ENCODE measurements at places on chromosomes 3 and 15.
A peak's percentile ranks its signal among the peaks of the same experiment; 100 is the strongest.

DNA sequence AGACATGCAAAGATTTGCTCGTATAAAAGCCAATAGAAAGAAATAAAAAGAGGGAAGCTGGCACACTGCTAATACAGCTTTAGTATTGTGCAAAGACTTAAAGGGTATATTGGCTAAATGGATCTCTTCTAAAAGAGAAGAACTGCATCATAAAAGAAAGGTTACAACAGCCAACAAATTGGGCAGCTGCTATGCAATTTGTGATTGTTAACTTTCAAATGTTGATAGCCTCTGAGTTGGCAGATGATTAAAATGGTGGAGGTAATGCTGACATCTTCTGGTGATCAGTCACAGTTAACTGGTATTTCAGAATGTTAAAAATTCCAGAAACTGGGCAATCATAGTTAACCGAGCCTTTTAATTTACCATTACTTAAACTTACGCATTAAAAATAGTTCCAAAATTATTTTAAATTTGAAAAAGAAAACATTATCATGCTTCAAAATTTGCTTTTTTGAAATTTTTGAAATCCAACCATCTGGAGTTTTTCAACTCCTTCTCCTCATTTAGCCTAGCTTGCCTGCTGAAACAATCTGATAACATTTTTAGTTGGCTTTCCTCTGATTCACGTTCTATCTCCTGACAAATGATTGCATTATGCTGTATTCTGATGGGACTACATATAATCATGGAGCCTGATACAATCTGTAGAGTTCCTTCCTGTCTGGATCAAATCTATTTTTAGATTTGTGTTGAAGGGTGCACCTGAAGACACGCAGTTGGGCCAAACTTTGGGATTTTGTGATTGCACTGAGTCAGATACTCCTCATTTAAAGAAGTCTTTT is 144.0 kb upstream of the PDZRN3 start:
- no peak for DNase-seq

GRCh38 chr3:129992781-129993180 is 18.3 kb downstream of the TRH start:
- no peak for DNase-seq

DNA sequence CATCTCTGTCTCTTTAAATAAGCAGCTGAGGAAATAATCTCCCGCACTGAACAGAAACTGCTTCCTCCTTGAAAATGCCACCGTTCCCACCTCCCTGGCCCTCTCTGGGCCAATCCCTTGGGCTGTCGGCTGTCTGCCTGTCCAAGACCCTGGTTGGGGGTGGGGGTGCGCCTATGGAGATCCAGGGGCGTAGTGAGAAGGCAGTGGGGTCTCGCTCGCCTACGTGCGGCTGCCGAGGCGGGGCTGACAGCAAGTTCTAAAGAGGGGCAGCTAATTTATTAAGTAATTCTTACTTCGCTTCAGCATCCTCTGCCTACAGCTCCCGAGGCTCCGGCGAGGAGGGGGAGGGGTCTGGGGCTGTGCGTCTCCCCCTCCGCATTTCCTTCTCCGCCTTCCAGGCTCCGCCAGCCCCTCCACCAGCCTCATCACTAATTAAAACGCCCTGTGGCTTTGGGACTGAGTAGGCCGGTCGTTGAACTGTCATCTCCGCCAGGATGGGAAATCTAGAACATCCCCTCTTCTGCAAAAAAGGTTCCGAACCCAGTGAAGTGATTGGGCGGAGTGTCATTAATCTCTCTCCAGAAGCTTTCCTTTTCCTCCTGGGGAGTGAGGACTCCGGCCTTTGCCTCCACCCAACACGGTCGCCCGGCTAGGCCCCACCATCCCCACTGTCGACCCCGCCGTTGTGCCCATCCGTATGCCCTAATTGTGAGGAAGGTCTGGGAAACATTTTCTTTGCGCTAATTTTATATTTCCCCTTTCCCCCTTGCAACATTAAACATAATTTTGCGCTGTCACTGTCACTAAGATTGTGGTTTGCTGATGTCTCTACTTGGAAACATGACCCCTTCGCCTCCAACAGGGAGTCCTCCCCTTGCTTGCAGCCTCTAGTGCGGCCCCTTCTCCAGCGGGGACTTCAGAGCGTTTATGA is 16.9 kb downstream of the NR2F2 start:
- no peak for DNase-seq

DNA sequence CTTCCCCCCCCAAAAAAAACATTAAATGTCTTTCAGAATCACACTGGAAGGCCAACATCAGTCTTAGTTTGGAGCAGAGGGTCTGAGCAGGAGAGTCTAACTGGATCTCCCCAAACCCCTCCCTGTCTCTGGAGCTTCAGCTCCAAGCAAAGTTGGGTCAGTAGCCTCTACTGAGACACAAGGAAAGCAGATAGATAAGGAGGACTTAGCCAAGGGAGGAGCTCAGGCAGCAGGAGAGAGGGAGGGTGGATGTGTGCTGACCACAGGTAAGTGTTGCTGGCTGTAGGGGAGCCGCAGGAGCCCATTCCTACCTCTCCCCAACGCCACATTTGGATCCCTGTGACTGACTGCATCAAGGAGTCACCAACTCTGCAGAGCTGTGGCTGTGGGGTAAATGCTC is 7.0 kb downstream of the PLCB2 start:
- DNase-seq = no peak

- DNase-seq = no peak
Observed at GRCh38 chr3:195394024-195394423, 48.8 kb downstream of the ACAP2 start.

- no peak for DNase-seq
Observed at GRCh38 chr15:57537072-57537471, 54.6 kb upstream of the MYZAP start.

- no peak for DNase-seq
Observed at GRCh38 chr3:144031938-144032337, 60.3 kb downstream of the DIPK2A start.

DNA sequence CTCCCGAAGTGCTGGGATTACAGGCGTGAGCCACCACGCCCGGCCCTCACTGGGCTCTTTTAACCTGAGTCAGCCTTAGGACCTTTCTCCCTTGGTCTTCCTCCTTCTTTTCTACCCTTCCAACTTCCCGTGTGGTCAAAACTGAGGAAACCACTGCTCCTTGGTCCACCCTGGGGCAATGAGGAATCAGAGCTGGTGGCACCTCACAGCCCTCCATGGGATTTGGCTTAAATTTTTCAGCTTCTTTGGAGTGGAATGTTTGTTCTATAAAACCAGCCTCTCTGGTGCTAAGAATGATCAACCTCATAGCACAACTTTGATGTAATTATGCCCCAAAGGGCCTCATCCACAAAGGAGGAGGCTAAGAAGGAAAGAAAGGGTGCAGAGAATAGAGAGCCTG is 76.6 kb upstream of the CFAP20DC start:
- DNase-seq = no peak

DNA sequence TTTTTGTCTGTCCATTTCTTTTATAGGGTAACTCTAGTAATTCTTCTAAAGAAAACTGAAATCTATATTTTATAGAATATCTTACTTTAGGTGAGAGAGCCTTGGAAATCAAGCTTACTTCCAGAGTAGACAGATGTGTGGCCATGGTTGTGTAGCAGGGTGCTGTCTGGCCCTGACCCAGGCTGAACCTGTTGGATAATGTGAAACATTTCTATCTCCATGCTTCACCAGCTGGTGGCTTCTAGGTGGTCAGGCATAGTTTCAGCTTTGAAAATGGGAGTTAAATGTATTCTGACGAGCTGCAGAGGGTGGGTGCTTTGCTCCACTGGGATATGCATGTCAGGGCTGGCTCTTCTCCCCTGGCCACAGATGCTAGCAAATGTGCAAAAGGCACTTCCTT is 20.8 kb upstream of the NR2C2 start:
- no peak for DNase-seq

GRCh38 chr3:177527182-177527581 is 329.9 kb upstream of the TBL1XR1 start:
- no peak for DNase-seq

DNA sequence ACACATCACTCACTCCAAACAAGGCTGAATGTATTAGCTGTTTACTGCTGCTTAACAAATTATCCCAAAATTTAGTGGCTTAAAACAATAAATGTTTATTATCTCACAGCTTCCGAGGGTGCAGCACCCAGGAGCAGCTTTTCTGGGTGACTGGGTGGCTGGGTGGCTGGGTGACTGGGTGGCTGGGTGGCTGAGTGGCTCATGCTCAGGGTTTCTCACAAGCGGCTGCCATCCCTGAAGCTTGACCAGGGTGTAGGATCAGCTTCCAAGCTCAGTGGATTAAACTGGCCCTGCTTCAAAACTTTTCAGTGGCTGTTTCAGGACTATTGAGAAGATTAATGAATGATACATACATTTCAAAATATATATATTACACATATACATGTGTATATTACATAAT is 2.3 kb upstream of the CYP11A1 start:
- no peak for DNase-seq

DNA sequence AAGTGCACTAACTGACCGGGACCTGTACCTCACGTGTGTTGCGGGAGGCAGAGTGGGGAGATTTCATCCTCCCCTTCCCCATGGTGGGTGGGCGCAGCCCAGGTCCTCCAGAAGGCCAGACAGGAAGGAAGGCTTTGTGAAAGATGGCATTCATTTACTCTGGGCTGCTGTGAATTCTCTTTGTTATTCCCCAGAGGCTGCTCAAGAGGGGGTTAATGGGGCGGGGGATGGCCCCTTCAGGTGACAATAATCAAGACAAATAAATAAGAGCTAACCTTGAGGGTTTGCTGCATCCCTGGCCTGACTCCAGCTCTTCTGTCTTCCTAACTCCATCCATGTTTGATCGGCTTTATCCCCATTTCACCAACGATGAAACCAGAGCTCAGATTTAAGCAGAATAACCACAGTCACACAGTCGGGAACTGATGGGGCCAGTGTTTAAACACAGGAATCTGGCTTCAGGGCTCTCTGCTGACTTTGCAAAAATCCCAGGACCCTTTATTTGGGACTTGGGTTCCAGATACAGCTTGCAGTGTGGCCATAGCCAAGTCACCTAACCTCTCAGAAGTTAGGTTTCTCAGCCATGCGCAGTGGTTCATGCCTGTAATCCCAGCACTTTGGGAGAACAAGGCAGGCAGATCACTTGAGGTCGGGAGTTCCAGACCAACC is 16.5 kb downstream of the PIF1 start:
- DNase-seq = no peak

DNA sequence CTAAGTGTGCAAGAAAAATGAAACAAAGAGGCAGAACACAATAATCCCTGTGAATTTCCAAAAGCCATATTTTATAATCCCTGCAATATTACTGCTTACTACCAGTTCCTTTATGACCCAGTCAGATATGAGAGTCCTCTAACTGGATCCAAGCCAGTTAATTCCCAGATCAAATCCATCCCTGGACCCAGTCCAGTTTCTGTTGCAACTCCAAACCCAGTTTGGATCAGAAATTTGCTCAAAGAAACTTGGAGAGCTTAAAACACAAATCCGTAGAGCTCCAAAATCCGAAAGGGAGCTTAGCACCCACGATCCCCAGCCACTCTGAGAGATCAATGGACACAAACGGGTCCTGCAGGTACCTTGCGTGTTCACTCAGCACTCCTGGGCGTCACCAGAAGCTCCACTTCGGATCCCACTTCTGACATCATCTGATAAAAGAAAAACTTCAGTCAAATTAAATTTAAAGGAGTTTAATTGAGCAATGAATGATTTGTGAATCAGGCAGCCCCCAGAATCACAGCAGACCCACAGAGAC is 32.6 kb upstream of the THUMPD3 start:
- DNase-seq = no peak

- peak; percentile 43 for DNase-seq
Observed at GRCh38 chr15:51775967-51776816, 24.8 kb downstream of the TMOD2 start.

All from stimulated activated CD4-positive, alpha-beta T cell treated with anti-CD3 and anti-CD28 coated beads, Interleukin-2, amount 100 ng/mL, for 24 hours (primary cell).